ENCODE measurements at places on chromosomes 3 and 15. TPM values are rescaled to one million over a fixed set of nuclear protein-coding genes. Genes with fewer than 3 reads are reported as not detected.

GREM1 gene
- 0.44 TPM for total RNA-seq

CACNA1D gene
- 36.9 TPM for total RNA-seq

WNT7A gene
- total RNA-seq = not detected

GOLGA8G gene
- not detected for total RNA-seq

ACKR2 gene
- total RNA-seq = 14.1 TPM

IGSF11 gene
- 0.56 TPM for total RNA-seq

- DNase-seq = no peak
These were observed 68.5 kb upstream of the SLC2A2 start for GRCh38 chr3:171095063-171095462.

DNA sequence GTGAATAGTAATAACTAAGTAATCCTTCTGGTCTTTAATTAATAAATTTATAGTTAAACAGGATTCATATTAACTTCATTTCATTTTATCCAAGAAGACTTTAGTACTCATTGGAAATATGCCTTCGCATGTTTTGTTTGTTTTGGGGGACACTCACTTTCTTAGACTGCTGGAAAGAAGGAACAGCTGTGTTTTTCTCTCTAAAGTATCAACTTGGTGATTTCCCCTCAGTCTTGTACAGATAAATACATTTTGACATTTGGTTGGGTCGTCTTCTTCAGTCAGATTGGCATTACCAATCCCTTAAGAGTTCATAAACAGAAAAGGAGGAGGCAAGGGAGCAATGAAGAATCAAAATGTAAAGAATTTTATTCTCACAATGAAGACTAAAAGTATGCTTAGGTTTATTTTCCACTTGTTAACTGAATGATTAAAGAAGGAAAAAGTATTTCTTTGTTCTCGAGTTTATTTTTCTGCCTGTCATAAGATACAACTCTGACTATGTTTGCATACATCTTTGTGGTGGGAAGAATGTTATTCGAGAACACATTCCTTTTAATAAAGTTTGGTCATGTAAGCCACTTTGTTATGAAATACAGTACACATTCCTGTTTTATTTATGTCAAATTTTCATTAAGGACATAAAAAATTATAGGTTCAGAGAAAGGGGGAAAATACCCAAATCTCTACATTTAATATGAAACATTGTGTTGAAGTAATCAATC lies 140.2 kb downstream of the GMNC start:
- no peak for DNase-seq

- DNase-seq = no peak
These were observed 66.5 kb downstream of the MBNL1 start for GRCh38 chr3:152335273-152335672.

DNA sequence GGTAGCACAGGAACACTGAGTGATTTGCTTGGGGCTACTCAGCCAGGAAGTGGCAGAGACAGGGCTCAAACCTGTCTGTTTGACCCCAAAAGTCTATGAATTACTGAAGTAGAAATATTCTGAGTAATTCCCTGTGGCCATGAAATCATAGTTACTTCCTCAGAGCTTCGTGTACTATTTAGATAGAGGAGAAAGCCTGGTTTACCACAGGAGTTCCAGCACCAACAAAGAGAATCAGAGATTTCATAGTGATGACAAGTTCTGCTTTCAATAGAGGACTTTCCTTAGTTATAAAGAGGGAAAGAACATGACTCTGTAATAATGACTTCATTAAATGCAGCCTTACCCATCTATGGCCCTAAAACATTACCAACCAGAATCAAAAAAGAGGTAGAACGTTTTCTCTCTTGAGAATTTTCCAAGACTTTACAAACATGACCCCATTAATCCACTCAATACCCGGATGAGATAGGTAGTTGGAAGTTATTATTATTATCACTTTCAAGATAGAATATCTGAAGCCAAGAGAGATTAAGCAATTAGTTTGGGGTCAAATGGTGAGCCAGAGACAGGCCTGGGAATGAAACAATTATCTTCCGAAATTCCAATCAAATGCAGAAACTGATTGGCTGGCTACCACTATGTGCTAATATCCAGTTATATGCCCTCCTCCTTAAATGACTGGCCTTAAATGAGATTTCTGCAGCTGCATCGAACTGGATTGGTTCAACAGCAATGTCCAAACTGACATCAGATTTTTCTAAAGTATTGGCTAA lies 13.6 kb upstream of the WNT5A start:
- no peak for DNase-seq

DNA sequence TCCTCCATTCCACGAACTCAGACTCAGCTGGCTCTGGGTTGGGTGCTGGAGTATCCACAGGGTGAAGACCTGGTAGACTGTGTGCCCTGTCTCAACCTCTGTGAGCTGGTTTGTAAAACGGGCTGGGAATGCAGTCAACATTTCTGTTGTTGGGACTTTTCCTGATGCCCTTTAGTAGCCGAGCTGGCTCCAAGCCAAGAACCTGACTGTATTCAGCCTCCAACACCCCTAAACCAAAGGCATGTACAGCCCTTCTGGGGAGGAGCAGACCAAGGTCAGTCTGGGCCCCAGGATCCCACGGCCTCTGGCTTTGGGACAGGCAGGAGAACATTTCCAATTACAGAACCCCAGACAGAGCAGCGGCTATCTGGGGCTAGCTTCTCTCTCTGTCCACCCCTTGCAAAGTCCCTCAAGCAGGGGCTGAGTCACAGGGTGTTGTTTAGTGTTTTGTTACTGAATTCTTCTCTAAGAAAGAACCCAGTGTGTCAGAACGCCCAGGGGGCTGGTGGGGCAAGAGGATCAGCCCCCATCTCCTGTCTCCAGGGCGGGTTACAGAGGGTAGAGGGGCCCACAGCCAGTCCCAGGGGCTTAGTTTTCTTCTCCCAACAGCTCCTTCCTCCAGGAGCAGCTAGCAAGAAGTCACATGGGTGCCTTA lies 56.8 kb upstream of the SLC6A6 start:
- DNase-seq = no peak

DNA sequence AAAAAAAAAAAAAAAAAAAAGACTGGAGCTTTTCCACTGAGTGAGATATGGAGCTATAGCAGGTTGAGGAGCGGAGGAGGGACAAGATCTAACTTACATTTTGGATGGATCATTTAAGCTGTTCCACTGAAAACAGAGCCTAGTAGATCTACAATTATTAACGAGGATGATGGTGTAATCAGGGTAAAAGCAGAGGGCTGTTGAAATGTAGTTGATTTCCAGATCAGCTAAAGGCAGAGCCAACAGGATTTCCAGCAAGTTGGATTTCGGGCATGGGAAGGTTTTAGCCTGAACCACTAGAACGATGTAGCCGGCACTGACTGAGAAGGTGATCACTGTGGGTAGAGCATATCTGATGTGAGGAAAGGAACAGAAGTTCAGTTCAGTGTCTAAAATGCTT lies 360.7 kb downstream of the EPHB1 start:
- DNase-seq = no peak

All from thyroid gland (tissue), 4 donors.